CD4-positive, alpha-beta T cell treated with Interleukin-4 for 4 hours (primary cell): ENCODE measurements at places on chromosomes 12 and 14.
A peak's percentile ranks its signal among the peaks of the same experiment; 100 is the strongest.

- DNase-seq = no peak
These were observed 472.6 kb downstream of the SNAPC1 start for GRCh38 chr14:62234849-62235248.

- DNase-seq = no peak
These were observed 25.0 kb downstream of the HECTD4 start for GRCh38 chr12:112357214-112357613.

GRCh38 chr14:20179218-20179617 lies 11.5 kb upstream of the OR11G2 start:
- no peak for DNase-seq

- peak; percentile 29 for DNase-seq
These were observed 264.3 kb upstream of the FOXN3 start for GRCh38 chr14:89681086-89682018.

DNA sequence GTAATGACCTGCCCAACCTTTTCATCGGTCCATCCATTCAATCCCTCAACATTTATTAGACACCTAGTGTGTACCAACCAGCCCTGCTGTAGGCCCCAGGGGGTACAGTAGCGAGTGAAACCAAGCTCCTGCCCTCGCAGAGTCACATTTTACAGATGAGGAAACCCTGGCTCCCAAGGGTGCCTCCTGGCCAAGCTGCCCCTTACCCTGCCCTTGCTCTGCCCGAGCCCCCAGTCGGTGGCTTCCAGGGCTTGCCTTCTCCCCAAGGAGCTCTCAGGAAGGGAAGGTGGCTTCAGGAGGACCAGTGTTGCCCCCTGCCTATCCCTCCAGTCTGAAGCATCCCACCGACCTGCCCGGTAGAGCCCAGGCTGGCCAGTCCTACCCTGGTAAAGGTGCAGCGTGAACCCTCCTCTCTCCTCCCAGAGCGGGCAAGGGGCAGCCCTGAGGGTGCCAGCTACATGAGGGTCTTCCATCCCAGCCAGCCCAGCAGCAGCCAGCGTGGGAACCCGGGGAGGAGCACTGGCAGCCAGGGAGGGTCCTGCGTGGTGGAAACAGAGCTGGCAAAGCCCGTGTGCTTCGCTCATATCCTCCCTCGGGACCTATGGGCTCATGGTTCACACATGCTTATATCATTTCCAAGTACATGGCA lies 670 bp upstream of the BEGAIN start:
- DNase-seq = no peak

DNA sequence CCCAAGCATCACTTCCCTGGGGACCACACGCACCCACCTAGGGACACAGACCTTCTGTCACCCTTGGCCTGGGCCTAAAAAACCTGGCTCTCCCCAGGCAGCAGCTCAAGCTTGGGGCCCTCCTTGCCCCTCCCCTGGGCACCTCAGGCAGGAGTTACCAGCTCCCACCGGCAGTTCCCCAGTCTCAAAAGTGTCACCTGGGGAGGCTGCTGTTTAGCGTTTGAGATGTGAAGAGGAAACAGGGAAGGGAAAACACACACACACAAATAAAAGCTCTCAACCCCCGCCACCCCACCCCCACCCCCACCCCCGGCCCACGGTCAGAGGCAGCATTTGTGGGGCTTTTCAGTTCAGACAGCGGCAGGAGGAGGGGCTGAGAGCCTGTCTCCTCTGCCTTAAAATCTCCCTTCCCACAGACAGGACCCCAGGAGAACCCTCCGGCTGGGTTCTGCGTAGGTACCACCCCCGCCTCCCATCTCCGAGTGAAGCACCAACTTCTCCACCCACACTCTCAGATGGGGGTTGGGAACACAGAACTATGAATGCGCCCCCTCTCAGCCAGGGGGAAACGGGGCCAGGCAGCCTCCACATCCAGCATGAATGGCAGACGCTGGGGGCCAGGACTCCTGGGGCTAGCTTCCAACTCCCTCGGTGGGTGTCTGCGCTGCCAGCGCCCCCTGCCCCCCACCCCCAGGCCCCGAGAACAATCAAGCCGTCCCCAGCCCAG lies 3.0 kb downstream of the NCOR2 start:
- DNase-seq = no peak

DNA sequence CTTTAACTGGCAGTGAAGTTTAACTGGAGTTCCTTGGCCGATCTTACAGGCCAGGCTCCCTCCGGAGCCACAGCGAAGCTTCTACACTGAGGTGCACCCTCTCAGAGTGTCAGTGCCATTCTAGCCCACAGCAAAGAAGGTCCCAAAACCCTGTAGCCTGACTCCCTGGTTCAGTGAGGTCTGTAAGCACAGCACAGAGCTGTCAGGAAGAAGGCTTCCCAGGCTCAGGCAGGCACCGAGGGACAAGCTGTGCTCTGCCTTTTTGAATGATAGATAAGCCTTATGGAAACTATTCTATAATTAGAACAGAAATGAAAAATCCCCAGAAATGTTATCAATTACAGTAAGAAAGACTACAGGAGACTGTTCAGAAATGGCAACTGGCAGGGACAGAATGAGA lies 40.2 kb downstream of the MOK start:
- DNase-seq = no peak

DNA sequence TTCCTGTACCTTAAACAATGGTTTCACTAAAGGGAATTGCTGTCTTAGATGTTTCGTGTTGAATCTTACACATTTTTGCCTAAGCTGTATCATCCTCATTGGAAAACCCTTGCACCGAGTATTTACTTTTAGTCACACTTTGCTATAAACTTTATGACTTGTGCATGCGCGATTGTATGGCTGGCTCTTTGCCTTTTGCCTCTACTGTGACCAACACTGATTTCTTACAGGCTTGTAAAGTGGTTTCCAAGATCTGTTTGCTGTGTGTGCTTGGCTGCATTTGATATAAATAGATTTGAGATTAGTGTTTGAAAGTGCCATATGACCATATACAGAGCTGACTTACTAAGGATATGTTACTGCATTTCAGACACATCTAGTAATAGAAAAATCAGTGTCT lies 40.5 kb downstream of the RASSF3 start:
- DNase-seq = no peak

DNA sequence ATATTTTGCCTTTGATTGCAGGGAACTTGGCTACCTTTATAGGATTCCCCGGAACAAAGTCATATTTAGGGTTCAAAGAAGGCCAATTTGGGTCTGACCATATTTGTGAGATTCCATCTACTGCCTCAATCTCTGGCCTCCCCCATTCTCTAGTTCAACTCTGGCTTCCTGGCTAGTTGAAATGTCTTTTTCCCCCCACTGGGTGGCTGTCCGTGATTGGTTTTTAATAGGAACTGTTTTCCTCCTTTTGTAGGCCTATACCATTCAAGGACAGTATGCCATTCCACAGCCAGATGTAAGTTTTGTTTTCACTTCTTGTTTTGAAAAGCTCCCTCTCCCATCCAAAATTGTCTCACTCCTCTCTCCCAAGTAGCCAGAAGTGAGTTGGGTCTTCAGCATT lies 13.8 kb downstream of the PCBP2 start:
- no peak for DNase-seq

- no peak for DNase-seq
These were observed 147.9 kb upstream of the MYL2 start for GRCh38 chr12:111068290-111068689.

DNA sequence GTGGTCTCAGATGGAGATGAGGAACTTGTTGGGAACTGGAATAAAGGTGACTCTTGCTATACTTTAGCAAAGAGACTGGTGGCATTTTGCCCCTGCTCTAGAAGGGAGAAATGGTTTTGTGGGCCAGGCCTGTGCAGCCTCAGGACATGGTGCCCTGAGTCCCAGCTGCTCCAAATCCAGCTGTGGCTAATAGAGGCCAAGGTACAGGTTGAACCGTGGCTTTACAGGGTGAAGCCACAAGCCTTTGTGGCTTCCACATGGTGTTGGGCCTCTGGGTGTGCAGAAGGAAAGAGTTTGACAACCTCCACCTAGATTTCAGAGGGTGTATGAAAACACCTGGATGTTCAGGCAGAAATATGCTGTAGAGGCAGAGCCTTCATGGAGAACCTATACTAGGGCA lies 586.0 kb downstream of the FLRT2 start:
- no peak for DNase-seq

DNA sequence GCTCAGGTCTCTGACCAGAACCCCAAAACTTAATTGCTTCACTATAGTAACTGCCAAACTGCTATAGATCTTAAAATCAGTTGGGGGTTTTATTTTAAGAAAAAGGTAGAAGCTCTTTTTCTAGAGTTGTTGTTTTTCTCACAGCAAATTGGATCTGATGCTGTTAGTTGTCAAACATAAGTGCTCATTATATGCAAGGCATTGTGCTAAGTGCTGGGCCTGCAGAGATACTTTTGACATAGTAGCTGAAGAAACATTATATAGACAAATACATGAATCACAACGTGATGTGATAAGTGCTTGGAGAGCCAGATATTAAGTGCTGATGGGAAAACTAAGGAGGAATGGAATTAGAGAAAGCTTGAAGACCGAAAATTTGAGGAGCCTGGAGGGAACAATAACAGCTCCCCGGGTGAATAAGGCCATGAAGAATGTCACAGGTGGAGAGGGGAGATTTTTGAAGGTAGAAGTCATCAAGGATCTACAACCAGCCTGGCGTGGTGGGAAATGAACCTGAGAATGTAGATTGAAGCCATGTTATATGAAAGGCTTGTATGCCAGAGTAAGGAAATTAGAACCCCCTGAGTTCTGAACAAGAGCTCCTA lies 126.5 kb downstream of the DYRK2 start:
- DNase-seq = no peak

GRCh38 chr14:105876158-105876557 lies 349.8 kb downstream of the TMEM121 start:
- no peak for DNase-seq

DNA sequence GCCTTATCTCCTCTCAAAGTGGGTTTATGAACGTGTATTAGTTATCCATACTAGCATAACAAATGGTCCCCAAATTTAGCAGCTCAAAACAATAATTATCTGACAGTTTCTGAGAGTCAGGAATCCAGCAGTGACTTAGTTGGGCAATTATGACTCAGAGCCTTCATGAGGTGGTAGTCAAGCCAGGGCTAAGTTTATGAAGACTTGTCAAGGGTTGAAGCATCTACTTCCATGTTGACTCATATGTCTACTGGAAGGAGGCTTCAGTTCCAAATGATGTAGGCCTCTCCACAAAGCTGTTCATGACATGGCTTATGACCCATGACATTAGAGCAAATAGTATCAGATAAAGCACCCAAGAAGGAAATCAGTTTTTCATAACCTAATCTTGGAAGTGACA lies 73.2 kb downstream of the IPO8 start:
- no peak for DNase-seq

GRCh38 chr12:89225808-89226411 lies 126.4 kb downstream of the DUSP6 start:
- no peak for DNase-seq

- DNase-seq = no peak
These were observed 103.7 kb upstream of the NUDT4 start for GRCh38 chr12:93273834-93274564.

DNA sequence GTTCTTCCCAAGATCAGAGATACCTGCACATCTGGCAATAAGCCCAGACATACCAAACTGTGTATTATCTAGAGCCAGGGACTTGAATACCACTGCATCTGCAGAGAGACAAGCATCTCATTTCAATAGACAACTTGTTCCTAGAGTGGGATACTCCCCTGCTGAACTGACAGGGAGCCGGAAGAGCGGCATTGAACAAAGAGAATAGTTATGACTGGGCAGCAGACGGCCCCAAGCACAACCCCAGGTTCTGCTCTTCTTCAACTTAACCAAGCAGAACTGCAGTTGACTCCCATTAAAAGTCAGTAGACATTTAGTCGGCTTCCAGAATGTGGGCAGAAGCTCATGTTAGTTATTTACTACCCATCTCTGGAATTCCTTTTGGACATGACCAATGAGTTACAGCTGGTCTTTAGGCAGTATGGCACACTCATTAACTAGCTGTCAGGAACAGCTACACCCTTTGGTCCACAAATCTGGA lies 112.9 kb downstream of the HMGA2 start:
- no peak for DNase-seq

GRCh38 chr12:122984612-122985337 lies 4.3 kb downstream of the ARL6IP4 start:
- DNase-seq = no peak

DNA sequence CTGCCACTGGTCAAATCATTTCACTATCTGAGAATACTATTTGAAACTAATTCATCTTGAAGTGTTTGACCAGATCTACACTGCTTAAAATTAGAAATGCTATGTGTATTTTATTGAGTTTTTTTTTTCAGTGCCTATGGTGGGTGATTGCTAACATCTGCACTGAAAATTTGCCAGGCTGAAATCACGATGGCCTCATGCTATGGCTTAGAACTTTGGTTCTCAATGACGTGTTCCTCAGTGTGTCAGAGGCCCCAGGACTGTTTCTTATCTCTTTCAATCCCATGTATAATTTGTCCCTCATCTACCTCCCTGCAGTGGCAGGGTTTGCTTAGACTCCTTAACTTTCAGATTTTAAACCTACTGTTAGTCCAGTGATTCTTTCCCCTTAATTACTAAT lies 36.2 kb upstream of the NKX2-8 start:
- no peak for DNase-seq

- no peak for DNase-seq
These were observed 2.7 kb downstream of the ASPG start for GRCh38 chr14:104087981-104088850.

DNA sequence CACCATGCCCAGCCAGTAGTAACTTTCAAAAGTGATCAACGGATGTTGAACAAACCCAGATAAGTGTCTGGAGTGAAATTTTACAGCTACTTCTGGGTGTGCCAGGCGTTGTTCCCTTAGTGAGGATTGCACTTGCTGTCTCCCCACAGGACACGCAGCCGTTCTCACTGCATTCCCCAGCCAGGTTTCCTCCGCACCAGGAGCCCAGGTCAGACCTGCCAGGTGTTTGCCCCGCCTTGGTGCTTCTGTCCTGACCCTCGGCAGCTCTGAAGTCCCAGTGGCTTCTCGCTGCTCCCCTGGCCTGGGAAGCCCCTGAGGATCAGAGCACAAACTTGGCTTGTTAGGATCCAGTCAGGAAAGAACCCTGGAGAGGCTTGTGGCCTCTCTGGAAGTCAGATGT lies 36.2 kb downstream of the MMAB start:
- no peak for DNase-seq

DNA sequence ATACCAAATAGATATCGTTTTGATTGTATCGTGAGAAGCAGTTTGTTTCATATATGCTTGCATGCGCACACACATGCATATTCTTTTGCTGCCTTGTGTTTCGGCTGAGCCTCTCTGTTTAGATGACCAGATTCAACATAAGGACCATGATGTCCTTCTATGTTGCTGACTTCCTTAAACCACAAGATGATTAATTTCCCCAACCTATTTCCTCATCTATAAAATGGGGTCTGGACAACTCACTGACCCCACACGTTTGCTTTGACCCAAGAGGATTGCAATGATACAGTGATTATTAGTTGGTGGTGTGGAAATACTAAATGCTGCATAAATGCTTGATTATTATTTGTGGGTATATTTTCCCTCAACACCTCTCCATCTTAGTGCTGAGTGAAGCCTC lies 16.8 kb upstream of the FOS start:
- DNase-seq = no peak
